ENCODE measurements at places on chromosomes 5 and 9.

- no peak for DNase-seq
These were observed 38.5 kb upstream of the GZMA start for GRCh38 chr5:55063899-55064298.

- no peak for DNase-seq
These were observed 593.0 kb downstream of the BNC2 start for GRCh38 chr9:16277471-16277960.

DNA sequence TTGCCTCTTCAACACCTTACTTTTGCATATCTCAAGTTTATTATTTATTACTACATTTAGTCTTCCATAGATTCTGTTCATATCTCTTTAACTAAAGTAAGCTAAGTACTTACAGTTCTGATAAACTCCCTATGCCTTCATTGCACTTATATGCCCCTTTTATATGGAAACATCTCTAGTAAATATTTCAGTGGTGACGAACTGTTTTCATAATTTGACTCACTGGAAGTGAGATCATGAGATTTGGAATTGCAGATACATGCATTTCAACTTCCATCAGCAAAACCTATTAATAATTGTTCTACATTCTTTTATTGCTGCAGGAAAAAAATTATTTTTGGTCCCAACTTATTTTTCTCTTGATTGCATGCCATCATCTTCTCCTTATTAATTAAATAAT, 263.5 kb downstream of the CD180 start:
- no peak for DNase-seq

GRCh38 chr5:58183078-58183785, 276.7 kb downstream of the PLK2 start:
- DNase-seq = no peak

GRCh38 chr5:36703245-36703860, 96.9 kb downstream of the SLC1A3 start:
- no peak for DNase-seq

DNA sequence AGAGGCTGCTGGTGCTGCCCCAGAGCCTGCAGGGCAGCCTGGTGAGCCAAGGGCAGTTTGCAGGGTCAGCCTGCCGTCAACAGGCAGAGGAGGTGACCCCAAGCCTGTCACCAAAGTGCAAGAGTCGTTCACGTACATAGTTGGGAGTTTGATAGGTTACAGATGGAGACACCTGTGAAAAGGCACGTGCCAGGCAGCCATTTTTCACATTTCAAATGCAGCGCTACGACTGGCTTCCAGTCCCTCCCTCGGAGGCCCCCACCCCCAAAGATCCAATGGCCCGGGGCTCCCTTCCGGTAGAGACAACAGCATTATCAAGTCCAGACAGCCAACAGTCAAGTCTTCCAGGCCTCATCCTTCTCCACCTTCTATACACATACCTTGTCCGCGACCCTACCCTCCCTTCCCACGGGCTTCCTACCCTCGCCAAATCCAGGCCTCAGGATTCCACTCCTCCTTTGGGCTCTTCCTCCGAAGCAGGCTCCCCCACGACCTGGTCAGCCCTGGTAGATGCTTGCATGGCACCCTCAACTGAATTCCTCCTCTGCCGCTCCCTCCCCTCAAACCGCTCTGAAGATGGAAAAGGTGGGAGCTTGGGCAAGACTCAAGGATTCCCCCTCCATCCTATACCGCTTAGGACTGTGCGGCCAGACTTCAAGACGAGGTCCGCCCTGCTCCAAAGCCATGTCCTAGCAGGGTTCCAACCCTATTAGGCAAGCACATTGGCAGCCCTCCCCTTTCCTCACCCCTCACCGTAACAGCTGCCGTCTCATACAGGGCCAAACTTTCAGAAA, 13.2 kb downstream of the HNRNPH1 start:
- DNase-seq = no peak

DNA sequence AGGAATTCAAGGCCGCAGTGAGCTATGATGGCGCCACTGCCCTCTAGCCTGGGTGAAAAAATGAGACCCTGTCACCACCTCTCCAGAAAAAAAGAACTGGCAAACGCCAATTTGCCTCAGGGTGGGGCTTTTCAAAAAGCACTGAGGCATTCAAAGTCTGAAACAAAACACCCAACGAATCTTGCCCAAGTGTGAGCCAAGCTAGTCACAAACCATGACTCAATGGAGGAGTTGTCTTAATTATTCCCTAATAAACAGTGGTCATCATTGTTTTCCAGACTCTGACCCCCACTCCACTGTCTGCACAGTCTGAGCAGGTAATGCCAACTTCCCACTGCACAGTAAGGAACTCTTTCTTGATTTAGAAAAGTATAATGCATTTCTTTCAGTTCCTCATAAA, 16.8 kb downstream of the FRMD3 start:
- DNase-seq = no peak

GRCh38 chr5:142974409-142974808, 204.2 kb downstream of the ARHGAP26 start:
- DNase-seq = no peak

All from T-helper 17 cell (primary cell).